ENCODE measurements at places on chromosomes 12 and 14.

- no peak for DNase-seq
Observed at GRCh38 chr12:29113101-29113500, 36.0 kb upstream of the FAR2 start.

DNA sequence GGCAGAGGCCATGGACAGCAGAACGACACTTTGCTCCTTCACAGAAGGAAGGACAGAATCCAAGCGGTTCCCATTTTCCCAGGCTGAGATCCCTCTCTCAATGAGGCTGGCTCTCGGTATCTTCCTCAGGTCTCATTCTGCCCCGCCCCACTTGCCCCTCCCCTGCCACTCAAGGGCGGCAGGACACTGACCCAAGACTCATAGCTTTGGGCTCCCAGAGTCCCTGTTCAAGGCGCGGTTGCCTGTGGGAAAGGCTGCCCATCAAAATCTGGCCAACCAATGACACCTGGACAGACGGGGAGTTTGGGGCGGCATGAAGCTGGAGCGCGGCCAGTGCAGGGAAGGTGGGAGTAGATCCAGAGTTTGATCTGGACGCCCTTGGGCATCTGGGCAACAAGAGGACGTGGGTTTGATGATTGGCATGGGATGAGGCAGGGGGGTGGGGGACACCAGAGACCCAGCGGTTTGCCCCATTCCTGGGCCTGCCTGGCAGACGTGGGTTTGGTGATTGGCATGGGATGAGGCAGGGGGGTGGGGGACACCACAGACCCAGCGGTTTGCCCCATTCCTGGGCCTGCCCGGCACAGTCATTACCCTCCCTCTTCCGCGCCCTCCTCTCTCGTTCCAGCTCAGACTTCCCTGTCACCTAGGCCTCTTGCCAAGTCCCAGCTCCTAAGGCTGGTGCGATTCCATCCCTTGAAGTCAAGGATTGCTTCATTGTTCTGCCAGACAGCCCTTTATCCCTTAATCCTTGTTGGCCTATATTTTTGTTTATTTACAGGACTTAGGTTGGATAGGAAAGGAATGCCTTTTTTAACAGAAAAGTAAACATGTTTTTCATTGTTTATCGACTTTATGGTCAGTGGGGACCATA, 92.1 kb downstream of the NINJ2 start:
- DNase-seq: no peak

DNA sequence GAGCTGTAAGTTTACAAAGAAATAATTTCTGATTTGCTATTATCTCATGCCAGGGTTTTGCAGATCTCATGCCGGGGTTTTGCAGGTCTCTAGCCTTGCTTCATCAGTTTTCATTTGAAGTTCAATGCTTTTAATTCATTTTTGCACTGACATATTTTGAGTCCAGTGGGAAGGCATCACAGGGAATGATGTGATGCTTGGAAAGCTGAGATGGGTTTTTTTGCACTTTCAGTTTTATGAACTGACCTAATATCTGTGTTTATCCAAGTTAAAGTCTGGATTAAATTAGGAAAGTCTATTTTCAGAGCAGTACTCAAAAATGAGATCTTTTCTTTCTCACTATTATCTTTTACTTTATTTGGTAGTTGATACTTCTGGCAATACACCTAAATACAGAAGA, 23.6 kb upstream of the REP15 start:
- DNase-seq: no peak

GRCh38 chr14:63972323-63972932, 119.6 kb downstream of the SYNE2 start:
- peak; percentile 13 for DNase-seq

DNA sequence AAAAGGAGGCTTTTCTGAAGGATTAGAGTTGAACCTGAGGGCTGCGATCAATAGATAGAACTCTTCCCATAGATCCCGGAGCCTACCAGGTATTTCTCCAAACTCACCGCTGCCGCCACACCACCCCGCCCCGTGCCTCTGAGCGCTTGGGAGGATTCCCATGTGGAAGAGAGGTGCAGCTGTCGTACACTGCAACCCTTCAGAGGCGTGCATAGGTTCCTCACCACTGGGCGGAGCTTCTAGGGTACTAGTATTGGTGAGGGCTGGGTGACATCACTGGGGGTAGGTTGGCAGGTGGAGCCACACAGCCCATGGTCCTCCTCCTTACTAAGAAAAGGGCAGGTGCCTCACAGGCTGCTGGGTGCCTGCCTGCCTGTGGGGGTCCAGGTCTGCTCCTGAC, 127.0 kb downstream of the TSPAN9 start:
- DNase-seq: no peak

GRCh38 chr14:104476437-104476836, 103.1 kb upstream of the C14orf180 start:
- DNase-seq: no peak

Measured in GM06990 (cell line).